Right lung (tissue), 10 donors: ENCODE measurements at places on chromosomes 4 and X.

- DNase-seq: no peak
These were observed 58.2 kb upstream of the DUSP21 start for GRCh38 chrX:44785652-44786051.

DNA sequence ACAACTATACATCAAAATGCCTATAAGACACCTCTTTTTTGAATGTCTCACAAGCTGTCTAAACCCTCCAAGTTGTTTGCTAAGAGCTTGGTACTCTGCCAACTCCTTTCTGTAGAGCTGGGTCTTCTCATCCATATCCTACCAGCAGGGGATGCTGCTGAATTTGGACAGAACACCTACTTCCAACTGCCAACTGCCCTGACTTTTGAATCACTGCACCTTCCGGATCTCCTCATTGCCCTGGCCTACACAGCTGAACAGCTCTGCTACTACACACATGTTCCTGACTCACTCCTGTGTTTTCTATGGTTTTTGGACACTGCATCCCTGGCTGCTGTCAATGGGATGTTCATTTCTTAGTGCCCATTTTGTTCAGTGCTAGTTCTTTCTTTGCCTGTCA lies 18.7 kb downstream of the FAM184B start:
- no peak for DNase-seq

GRCh38 chr4:23423540-23423939 lies 466.3 kb downstream of the PPARGC1A start:
- DNase-seq: no peak

GRCh38 chr4:89492581-89493071 lies 185.0 kb upstream of the GPRIN3 start:
- no peak for DNase-seq

GRCh38 chrX:106246511-106246910 lies 78.4 kb downstream of the PWWP3B start:
- no peak for DNase-seq

GRCh38 chr4:39627413-39627812 lies 11.3 kb downstream of the SMIM14 start:
- no peak for DNase-seq

GRCh38 chr4:151199319-151200190 lies 77.4 kb upstream of the PRSS48 start:
- DNase-seq: no peak

DNA sequence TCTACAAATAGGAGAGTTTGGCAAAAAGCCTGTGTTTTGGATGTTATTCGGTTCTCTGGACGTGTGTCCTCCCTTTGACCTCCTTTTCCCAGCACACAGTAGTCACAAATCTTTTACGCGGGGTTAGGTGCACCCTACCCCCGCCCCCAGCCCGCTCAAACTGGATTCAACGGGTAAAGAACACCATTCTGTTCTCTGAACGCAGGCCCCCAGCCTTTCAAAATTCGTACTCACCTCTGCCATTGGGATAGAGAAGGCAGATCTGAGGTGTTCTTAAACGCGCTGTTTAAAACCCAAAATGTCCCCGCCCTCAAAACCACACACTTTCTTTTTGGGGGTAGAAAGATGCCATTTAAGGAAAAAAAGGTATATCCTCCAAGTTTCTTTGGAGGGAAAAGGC lies 2.7 kb downstream of the LEF1 start:
- DNase-seq: no peak

DNA sequence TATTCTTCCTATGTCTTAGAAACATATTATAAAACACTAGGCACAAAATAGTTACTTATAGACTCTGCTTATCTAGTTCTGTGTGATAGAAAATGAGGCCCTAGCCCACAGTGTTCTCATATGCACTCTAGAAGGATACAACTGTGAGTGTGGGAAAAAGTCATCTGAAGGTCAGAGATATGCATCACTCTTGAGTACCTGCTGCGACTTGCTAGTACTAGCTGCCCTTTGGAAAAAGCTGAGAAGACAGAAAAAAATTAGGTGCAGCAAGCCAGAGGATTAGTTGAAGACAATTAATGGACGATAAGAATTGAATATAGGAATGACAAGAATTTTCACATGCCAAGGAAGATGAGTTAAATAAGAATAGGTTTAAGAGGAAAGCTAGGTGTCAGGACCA lies 61.3 kb downstream of the MTHFD2L start:
- no peak for DNase-seq

DNA sequence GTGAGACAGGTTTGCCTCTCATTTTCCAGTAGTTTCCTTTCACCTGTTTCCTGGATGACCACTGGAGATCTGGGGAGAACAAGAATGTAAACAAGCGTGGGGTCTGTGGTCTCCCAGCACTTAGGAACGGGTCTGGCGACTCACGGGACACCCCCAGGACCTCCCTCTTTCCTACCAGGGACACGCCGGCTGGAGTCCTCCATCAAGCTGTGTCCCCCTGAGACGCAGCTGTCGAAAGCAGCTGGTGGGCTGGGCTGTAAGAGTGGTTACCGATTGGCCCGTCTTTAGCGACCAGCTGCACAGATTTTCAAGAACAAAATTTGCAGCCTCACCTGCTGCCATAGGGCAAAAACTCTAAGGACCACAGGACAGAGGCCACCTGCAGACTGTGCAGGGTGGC lies 11.9 kb downstream of the LRPAP1 start:
- no peak for DNase-seq

DNA sequence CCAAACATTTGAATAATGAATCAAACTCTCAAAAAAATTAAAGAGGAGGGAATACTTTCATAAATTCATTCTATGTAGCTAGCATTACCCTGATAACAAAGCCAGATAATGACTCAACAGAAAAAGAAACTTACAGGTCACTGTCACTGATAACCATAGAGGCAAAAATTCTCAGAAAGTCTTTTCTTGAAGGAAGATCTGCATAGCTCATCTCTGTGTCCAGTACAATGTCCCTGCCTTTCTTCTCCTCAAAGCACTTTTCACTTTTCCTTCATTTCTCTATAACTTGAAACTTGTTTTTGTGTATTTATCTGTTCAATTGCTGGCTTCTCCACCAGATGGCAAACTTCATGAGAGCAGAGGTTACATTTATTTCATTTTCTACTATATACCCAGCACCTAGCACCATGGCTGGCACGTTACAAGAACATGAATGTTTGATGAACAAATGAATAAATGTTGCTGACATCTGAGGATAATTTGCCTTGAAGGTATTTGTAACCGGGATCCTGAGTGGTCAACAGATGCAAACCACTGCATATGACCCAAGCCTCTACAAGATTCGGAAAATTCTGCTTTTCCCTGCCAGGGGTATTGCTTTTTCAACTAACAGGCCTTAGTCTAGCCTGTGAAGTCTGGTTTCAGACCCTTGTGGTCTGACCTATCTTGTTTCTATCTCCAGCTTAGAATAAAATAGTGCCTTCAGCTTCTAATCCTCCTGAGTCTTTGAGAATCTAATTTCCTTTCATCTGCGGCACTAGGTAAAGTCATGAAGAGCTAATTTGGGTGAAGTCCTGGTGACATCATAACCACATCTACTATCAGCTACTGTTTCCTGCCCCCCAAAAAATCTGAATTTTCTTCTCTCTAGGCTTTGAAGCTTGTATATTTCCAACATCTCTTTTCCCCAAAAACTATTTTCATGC lies 52.5 kb upstream of the ANTXR2 start:
- no peak for DNase-seq

DNA sequence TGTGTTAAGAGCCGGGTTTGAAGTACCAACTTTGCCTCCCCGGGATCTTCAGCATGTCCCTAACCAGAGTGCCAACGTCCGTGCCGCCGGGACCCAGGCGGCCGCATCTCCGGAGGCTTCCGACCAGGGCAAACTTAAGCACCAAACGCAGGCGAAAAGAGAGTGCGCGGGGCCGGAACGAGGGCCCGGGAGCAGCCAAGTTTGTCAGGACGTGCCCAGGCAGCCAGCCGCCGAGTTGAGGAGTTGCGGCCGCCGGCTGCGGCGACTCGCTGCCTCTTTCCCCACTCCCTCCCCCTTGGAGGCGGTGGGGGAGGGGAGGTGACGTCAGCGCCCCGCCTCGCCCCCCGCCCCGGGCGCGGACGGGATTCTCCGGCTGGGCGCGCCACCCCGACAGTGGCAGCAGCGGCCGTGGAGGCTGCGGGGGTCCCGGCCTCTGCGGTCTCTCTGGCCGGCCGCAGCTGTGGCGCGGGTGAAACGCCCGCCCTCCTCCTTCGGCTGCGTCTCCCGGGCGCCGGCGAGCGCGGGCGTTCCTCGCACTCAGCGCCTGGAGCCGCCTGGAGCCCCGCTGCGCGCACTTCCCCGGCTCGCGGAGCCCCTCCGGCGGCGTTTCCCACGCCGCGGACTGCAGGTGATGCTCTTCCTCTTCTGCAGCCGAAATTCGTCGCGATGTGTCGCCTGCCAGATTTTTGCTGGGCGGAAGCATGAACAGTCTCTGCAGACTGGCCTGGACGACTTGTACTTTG lies 2.9 kb upstream of the FAT1 start:
- peak; percentile 90 for DNase-seq

GRCh38 chr4:58936436-58936835 lies 1826.3 kb upstream of the IGFBP7 start:
- DNase-seq: no peak

- no peak for DNase-seq
These were observed 601.7 kb upstream of the GRIA3 start for GRCh38 chrX:122582280-122582974.

DNA sequence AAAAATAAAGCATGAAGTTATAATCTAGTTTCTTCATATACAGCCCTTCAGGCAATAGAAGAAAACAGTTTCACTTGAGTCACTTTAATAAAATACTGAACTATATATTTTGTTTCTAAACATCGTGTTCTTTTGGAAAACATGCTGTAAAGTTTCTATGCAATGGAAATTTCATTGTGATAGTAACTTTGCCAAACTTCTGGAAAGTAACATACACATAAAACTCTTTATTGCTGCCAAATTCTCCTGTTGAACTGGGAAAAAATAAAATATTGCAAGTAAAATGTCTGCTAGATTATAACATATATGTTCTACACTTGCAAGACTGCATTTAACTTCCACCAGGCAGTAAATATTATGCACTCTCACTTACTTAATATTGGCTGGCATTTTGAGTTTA lies 635.4 kb downstream of the SPRY1 start:
- no peak for DNase-seq

- no peak for DNase-seq
These were observed 2.1 kb downstream of the SLC6A8 start for GRCh38 chrX:153689654-153690465.
